Glomerular endothelial cell (primary cell): ENCODE measurements at places on chromosomes 6 and 20.
A peak's percentile ranks its signal among the peaks of the same experiment; 100 is the strongest.

GRCh38 chr6:134724771-134725340, 225.0 kb downstream of the ALDH8A1 start:
- DNase-seq: no peak

- no peak for DNase-seq
Measured at GRCh38 chr6:105194106-105194505, 14.3 kb upstream of the POPDC3 start.

GRCh38 chr20:61762167-61762710, 303.4 kb downstream of the TAF4 start:
- no peak for DNase-seq

DNA sequence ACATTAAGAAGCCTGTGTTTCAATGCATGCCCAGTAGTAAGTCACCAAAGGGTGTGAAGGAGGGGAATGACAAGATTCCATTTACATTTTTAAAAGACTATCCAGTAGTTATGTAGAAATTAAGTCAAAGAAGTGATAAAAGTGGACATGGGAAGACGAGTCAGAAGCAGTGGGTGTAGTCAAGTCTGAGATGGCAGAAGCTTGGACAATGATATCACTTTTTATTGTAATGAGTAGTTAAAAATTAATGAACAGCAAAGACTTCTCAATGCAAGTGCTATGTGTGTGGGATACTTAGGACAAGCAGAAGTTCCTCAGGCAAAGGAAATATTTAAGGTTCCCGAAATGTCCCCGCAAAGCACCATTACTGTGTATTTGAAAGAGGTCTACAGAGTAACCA, 156.0 kb downstream of the DST start:
- DNase-seq: no peak

- no peak for DNase-seq
Measured at GRCh38 chr6:27441001-27441400, 31.9 kb downstream of the ZNF184 start.

DNA sequence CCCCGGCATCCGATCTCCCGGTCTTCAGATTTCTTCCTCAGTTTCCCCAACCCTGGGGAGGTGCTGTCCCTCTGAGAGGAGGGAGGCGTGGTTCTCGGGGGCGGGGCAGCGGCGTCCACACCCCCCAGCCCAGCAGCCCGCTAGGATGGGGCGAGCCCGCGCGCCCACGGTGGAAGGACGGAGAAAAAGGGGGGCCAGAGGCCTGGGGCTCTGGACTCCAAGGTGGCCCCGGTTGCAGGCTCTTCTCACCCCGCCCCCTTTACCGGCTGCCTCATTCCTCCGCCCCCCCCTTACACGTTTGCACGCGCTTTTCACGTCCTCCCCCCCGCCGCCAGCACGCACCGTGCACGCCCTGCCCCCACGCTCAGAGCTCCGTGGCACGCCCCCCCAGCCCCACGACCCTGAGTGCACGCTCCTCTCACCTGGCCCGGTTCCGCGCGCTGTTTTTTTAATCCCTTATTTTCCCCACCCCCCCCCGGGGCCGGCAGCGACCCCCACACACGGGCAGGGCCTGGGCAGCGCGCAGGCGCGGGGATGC, 402 bp downstream of the ZBTB12 start:
- no peak for DNase-seq

DNA sequence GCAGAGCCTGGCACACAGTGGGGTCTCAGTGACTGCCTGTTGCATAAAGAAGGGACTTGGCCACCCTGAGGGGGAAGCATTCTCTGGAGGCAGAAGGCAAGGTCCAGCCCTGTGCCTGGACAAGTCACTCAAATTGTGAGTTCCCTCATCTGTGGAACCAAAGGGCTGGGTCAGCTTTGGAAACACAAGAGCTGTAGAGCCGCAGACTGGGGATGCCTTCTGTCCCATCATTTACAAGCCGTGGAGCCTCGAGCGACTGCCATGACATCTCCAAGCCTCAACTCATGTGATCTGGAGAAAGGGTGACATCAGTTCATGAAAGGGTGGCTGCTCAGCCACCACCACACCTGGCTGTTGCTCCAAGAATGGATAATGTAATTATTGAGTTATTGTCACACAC, 20.4 kb upstream of the SIRPD start:
- DNase-seq: no peak

DNA sequence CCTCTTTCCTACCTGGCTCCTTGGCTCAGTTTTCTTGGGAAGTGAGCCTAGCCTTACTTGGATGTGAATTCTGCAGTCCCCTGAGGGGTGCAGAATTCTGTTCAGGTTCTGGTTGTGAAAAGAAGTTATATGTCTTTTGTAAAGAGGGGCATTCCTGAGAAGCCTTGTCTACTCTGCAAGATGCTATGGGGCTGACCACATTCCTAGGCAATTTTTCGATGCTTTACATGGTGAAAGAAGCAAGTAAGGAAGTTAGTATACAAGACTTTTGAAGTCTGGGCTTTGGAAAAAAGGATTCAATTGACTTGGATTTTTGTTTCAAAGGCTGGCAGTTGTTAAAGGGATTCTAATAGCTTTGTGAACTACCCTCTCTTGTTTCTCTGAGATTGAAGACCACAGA, 167.9 kb upstream of the STMND1 start:
- no peak for DNase-seq

GRCh38 chr6:79733388-79733787, 102.3 kb downstream of the SH3BGRL2 start:
- DNase-seq: no peak

- no peak for DNase-seq
Measured at GRCh38 chr20:48158014-48158413, 372.7 kb upstream of the SULF2 start.

DNA sequence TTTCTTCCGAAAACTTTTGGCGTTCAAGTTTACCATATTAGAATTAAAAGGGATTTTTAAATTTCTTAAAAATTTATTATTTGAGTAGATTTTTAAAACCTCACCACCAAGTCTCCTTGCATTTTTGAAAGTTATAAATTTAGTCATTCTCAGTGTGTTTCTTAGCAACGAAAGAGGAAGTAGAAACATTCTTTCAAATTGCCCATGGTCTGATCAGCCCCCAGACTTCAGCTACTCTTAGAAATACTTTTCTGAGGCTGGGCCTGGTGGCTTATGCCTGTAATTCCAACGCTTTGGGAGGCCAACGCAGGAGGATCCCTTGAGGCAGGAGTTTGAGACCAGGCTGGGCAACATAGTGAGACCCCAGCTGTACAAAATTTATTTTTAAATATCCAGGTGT, 15.1 kb upstream of the RTF2 start:
- no peak for DNase-seq

GRCh38 chr6:122715725-122716124, 63.8 kb upstream of the FABP7 start:
- no peak for DNase-seq

DNA sequence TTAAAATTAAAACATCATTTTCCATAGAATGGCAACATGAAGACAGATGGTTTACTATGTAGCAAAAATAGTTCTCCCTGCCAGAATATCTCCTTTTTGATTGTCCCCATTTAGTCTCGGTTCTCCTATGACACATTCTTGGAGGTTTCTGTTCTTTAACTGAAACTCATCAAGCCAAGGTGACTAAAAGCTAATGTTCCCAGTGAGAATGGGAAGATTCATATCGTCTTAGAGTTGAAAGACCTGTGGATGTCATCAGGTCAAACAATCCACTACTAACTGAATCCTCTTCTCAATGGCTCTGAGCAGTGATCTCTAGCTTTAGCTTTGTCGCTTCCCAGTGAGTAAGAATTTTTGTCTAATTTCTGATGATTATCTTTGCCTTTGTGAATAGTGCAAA, 1.3 kb upstream of the DOK5 start:
- no peak for DNase-seq

GRCh38 chr6:117548797-117549301, 53.5 kb downstream of the GOPC start:
- DNase-seq: peak; percentile 63

GRCh38 chr6:108795122-108795521, 53.1 kb upstream of the ARMC2 start:
- no peak for DNase-seq

DNA sequence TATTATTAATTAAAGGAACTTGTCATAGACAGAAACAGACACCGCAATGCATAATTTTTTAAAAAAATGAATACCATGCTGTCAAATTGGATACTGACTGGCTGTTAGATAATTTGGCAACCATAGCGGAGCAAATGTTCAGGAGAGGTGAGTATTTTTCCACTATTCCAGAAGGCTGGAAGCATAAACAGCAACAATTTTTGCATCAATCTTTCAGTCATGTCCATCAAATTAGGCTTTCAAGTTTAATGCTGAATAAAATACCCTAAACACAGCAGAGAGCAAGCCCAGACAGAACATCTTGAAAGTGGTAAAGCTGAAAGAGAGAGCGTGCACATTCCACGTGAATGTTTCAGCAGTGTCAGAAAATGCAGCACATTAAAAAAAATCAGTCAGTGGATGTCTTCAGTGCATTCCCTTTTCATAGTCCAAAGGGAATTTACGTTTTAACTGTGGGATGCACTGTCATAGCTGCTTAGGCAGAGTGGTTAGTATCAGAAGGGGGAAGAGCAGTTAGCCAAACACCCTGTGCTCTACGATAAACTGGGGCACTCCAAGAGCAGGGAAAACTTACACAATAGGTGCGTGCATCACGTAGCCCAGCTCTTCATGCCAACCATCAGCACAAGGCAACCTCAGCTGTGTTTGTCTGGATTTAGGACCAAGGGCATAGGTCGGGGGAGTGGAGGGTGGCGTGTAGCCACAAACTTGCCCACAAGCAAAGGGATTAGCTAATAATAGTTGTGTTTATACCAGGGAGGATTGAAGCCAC, 116.2 kb upstream of the STMND1 start:
- no peak for DNase-seq

- no peak for DNase-seq
Measured at GRCh38 chr6:139800837-139801236, 426.4 kb upstream of the CITED2 start.

GRCh38 chr20:15047042-15047441, 709.6 kb upstream of the FLRT3 start:
- DNase-seq: no peak

GRCh38 chr6:125166711-125167110, 13.1 kb downstream of the TPD52L1 start:
- no peak for DNase-seq

DNA sequence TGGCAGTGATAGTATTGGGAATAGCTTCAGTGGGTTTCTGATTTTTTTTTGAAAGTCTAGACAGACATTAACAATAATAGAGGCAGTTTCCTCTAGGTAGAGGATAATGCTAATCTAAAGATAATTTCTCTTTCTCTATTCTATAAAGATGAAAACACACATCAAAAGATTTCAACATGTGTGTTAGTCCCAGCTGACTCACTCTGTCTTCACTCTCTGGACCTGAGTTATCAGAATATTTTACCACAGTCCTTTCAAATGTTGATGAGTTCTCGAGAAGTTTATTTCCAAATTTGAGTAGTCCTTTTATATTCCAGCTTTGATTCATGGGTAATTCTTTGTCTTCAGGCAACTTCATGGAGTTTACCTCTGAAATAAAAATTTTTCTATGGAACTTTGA, 17.1 kb downstream of the RPRD1B start:
- DNase-seq: no peak

GRCh38 chr20:57656252-57656820, 36.1 kb upstream of the ZBP1 start:
- DNase-seq: no peak

DNA sequence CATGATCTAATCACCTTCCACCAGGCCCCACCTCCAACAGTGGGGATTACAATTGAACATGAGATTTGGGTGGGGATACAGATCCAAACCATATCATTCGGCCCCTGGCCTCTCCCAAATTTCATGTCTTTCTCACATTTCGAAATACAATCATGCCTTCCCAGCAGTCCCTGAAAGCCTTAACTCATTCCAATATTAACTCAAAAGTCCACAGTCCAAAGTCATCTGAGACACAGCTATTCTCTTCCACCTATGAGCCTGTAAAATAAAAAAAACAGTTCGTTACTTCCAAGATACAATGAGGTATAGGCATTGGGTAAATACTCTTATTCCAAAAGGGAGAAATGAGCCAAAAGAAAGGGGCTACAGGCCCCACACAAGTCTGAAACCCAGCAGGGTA, 222.6 kb downstream of the SOD2 start:
- no peak for DNase-seq

DNA sequence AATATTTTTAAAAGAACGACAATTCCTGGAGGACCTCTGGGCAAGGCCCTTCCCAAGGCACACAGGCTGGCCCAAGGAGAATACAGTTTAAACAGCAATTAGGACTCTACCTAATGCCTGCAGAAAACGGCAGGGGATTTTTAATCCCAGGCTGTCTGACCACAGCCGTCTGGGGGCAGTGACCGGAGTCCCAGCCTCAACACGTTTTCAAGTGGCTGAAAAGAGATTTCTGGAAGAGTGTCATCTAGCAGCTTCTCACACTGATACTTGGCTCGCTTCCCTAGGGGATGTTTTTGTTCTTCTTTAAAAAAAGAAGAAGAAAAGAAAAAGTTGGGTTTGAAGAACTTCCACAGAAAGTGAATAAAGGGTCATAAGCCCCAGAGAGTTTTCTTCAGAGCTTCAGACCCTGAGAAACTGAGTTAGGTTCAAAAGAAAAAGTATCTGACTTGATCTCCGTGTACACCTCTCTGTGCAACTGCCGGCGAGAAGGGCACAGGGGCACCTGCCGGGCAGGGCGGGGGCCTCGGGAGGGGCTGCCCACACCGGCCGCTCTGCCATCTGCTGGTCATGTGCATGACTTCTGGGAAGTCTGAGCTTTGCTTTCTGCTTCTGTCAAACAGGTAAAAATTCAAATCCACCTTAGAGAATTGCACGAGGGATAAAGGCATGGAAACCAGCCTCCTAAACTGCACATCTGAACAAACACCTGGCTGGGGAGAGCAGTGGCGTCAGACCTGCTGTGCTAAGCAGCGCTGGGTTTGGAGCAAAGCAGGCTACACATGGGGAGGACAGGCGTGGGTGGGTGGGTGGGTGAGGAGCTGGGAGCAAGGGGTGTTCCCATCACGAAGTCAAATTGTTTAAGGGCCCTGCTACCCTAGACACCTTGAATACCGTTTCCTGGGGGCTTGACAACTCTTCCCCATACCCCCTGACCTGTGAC, 33.0 kb downstream of the RRBP1 start:
- DNase-seq: no peak

GRCh38 chr6:106847116-106847515, 127.4 kb downstream of the CD24 start:
- DNase-seq: no peak

- no peak for DNase-seq
Measured at GRCh38 chr6:161400671-161401070, 126.8 kb upstream of the AGPAT4 start.

- DNase-seq: no peak
Measured at GRCh38 chr6:42530296-42530695, 33.5 kb upstream of the UBR2 start.

GRCh38 chr6:50091641-50092040, 41.9 kb upstream of the DEFB112 start:
- no peak for DNase-seq

- no peak for DNase-seq
Measured at GRCh38 chr6:40585223-40585622, 1.9 kb downstream of the LRFN2 start.

- DNase-seq: no peak
Measured at GRCh38 chr20:49781676-49782075, 31.0 kb upstream of the SLC9A8 start.

- no peak for DNase-seq
Measured at GRCh38 chr20:9491324-9491723, 23.1 kb upstream of the LAMP5 start.

GRCh38 chr6:75143191-75143590, 62.7 kb downstream of the COL12A1 start:
- DNase-seq: no peak

GRCh38 chr20:44707018-44707579, 8.1 kb upstream of the CCN5 start:
- DNase-seq: no peak
